ENCODE measurements at places on chromosomes 6 and 20.

GRCh38 chr6:119261944-119262284, 87.6 kb downstream of the MAN1A1 start:
- no peak for DNase-seq

- no peak for DNase-seq
These were observed 29.7 kb downstream of the FYN start for GRCh38 chr6:111843347-111844147.

GRCh38 chr6:9593554-9593953, 821.3 kb downstream of the TFAP2A start:
- DNase-seq, result no peak

- no peak for DNase-seq
These were observed 156.7 kb downstream of the JARID2 start for GRCh38 chr6:15402406-15403045.

DNA sequence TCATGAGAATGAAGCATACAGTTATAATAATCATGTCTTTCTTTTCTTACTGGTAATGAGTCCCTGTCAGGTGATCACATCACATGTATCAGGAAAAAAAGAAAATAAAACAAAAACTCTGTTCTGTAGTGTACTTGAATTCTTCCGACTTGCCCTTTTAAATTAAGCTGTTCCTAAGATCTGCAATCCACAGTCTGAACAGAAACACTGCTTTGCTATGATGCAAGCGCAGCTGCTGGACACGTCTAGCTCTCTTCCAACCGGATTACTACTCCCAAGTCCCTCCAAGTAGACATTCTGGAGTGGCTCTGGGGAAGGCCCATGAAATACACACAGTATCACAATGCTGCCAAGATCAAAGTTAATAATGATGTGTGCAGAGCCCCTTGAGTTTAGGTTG, 83.7 kb downstream of the FYN start:
- no peak for DNase-seq

DNA sequence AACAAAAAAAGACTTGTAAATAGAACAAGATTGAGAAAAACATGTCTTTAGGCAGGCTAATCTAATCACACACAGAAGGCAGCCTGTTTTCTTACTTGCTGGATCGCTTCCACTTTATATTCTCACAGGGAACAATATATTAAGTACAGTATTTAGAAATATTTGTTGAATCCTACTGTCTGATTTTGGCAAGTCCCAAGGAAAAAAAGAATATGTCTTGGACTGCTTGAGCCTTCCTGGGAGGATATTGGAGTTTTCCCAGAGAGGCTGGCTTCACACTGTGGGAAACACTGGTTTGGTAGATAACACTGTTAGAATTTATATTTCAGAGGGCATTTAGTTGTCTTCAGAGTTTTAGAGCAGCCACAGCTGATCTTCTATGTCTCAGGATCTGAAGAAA, 229.7 kb downstream of the PRL start:
- no peak for DNase-seq

DNA sequence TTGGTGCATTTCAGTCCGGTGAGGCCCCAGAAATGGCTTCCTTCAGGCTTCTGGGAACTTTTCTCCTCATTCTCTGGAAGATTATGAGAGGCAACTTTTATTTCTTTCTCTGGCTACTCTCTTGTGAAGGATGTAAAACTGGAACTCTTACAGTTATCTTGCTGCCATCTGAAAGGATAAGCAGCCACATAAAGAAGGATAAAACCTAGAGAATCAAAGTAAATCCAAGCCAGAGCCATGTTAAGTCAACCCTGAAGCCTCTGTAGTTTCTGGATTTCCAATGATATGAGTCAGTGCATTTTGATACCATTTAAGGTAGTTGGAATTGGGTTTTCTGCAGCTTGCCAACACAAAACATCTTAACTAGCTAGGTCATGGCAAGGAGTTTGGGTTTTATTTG, 123.6 kb downstream of the MEI4 start:
- DNase-seq, result no peak

- no peak for DNase-seq
These were observed 27.7 kb downstream of the AKIRIN2 start for GRCh38 chr6:87674290-87674689.

GRCh38 chr6:166877906-166878305, 78.4 kb downstream of the RNASET2 start:
- no peak for DNase-seq

DNA sequence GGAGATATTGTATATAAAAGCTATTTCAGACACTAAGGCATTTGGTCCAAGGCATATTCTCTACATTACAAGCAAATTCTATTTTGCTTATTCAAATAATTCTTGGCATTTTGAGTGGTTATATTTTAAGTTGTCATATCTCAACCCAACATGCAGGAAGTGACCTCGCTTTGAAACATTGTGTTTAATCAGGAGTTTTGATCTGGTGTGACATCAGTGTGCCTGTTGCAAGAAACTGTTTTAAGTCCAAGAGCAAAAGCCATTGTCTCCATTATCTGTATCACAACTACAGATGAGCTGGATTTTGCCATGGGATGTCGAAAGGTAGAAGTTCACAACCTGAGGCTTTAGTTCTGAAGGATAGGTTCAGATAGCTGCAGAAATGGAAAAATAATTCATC, 509.9 kb upstream of the ID4 start:
- no peak for DNase-seq

- DNase-seq, result no peak
These were observed 57.8 kb downstream of the FOXA2 start for GRCh38 chr20:22526512-22527012.

- DNase-seq, result no peak
These were observed 52.8 kb downstream of the MYLIP start for GRCh38 chr6:16181439-16182297.

DNA sequence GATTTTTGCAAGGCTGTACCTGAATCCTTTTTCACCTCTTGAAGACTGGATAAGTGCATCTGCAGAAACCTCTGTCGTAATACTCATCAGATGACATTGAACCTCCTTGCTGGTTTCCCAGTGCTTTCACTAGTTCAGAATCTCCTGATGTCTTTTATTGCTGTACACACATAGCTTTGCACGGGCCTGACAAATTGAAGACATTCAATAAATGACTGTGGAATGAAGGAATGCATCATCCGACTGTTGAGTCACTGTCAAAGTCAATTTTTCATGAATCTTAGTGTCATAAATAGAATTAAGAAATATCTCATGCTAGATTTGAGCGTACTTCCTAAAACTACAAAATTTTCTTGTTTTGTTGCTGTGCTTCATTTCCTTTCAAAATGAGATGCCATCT, 598.2 kb upstream of the MAP3K7 start:
- no peak for DNase-seq

DNA sequence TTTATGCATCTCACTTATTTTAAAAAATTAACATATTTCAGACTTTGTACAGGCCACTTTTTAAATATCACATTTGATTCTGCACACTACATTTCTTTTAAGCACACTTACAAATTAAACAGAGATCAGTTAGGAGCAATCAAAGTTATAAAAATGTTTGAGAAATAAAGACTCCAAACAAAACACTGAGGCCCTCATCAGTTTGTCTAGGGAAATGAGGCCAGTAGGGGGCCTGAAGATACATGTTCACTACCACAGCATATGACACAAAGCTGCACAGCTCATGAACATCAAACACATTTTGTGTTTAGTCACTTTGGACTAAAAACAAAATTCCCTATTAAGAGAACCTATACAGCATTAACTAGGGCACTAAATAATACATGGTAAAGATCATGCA, 180.5 kb downstream of the PDE7B start:
- no peak for DNase-seq

GRCh38 chr20:52268184-52268749, 76.7 kb upstream of the ZFP64 start:
- no peak for DNase-seq

DNA sequence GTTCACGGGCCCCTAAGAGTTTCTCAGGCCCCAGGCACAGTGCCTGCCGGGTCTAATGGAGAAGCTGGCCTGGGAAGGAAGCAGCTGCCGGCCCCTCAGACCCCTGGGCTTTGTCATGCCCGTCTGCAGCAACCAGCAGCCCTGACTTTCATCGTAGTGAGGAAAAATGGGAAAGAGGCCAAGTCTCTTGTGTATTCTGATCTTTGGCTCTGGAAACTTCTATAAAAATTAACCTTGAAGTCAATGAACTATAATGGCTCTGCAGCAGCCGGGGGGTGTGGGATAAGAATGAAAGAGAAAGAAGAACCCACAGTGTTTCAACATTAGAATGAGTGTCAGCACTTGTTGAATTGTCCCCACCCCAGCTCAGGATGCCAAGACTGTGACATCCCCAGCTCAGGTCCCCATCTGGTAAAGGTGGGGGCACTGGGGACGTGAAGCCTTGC, 12.9 kb downstream of the TGM2 start:
- DNase-seq, result no peak

DNA sequence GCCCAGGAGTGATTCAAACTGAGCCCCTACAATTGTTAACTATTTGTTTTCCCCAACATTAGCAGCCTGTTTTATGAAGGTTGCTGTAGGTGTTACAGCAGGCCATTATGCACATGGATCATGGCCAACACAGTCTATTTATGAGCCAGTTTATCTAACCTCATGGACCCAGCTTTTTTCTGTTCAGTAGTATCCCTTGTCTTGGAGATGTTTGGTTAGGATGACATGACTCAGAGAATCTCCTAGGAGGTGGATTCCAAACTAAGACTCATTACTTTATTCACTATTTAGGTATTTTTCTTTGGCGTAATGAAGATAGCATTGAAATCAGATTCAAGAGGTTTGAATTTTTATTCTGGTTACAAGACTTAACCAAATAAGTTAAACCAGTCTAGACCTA, 62.8 kb upstream of the TFB1M start:
- no peak for DNase-seq

Data from amygdala (tissue), 56 donors.